ENCODE measurements at places on chromosomes 13 and 19.

GRCh38 chr19:4012092-4012974 is 4.8 kb downstream of the PIAS4 start:
- DNase-seq: no peak

DNA sequence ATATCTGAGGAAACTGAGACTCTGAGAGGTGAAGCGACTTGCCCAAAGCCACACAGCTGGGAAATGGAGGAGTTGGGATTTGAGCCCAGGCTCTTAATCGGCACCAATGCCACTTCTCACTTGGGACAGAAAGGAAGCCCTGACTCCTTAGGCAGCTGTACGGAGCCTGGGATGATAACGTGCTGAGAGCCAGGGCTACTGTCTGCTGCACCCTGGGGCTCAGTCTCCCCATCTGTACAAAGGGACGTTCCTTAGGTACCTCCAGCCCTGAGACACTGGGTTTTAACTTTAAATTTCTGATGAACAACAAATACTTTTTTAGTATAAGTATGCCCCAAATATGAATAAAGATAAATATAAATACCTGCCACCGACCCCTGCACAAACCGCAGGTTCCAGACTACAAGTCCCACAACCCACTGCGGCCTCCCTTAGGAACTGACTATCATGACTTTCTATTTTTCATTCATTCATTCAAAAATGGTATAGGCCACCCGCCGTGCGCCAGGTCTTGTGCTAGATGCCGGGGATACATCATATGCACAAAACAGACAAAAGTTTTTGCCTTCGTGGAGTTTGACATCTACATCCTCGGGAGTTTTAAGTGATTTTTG is 776 bp upstream of the NCLN start:
- DNase-seq: peak; percentile 92

DNA sequence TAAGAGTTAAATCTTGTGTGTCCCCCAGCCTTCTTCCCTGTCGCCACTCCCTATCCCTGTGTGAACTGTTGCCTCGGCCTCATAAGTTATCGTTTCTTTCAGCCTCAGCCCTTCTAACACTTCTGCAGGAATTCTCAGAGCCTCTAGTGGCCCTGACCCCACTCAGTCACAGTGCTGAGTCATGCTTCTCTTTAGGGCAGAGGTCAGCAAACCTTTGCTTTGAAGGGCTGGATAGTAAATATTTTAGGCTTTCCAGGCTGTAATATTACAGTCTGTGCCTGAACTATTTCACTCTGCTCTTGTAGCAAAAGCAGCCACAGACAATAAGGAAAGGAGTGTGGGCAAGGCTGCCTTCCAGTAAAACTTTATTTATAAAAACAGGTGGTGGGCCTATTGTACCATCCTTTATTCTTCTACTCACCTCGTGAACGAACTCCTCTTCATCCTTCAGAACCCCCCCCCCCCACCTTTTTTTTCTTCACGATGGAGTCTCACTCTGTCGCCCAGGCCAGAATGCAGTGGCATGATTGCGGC is 22.1 kb downstream of the MYO9B start:
- DNase-seq: no peak

- DNase-seq: no peak
Measured at GRCh38 chr19:49061445-49061844, 3.2 kb downstream of the NTF4 start.

- DNase-seq: no peak
Measured at GRCh38 chr19:17341386-17341785, 4.0 kb downstream of the GTPBP3 start.

DNA sequence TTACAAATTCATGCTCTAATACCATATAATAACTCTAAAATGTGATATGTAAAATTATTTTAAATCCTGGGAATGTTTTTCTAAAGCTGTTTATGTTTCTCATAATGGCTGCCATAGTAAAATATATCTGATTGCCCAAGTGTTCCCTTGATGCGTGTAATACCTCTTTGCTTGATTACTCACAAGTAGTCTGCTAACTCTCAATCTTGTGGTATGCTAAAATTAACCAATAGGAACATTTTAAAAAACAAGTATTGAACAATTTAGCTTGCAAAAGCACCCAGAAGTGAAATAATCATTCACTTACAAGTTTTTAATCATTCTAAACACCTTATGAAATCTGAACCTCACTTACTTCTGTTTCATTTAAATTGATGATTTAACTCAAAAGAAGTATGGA is 386.0 kb upstream of the ATXN8OS start:
- no peak for DNase-seq

DNA sequence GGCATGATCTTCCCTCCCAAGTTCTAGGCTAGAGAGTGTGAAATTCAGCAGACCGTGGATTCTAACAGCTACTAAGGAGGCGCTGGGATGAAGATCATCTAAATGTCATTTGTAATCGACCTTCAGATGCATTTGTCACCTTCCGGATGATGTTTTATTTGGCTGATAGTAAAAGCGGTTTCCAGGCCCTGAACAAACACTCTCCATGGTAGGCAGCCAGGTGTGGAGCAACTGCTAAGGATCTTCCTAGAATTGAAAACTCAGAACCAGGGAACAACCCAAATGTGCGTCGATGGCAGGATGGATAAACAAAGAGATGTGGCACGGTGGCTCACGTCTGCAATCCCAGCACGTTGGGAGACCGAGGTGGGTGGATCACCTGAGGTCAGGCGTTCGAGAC is 107.2 kb upstream of the CACNA1A start:
- DNase-seq: no peak

DNA sequence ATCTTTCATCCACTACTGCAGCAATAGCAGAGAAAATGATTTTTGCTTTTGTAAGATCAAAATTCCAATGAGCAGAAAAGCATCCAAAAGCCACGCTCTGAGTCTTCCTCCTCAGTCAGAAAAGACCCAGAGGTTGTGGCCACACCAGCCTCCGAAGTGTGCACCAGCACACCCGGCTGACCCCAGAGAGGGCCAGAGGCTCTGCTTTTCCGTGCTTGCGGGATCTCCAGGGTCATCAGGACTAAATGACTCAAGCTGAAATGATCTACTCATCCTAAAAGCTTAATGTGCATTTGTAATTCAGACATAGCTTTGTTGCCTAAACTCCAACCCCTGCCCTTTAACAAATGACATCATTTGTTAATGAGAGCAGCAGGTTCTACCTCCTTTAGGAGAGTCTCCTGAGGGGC is 16.5 kb downstream of the RXFP2 start:
- DNase-seq: no peak

- no peak for DNase-seq
Measured at GRCh38 chr19:6276447-6276846, 3.3 kb downstream of the MLLT1 start.

- no peak for DNase-seq
Measured at GRCh38 chr13:94177041-94177440, 302.4 kb downstream of the DCT start.

GRCh38 chr13:66748712-66749111 is 481.4 kb downstream of the PCDH9 start:
- no peak for DNase-seq

- DNase-seq: peak; percentile 87
Measured at GRCh38 chr19:41299755-41300089, 10.2 kb upstream of the CCDC97 start.

- DNase-seq: no peak
Measured at GRCh38 chr19:36775768-36776167, 3.2 kb upstream of the ZNF850 start.

DNA sequence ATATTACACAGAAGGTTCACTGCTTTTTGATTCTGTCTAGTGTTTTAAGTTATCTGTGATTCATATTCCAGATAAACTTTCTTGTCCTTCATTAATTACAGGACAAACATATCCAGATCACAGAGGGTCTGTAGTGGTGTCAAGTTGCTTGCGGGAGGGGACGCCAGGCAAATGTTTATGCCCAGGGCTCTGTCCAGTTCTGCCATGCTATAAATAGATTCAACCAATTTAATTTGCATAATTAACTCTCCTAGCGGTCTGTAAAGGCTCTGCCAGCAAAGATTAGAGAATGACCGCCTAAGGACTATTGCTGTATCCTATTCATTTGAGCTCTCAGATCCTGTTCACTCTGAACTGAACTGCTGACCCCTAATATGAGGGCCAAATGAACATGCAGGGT is 59.7 kb upstream of the TRPC4 start:
- no peak for DNase-seq

GRCh38 chr13:26440111-26440510 is 117.4 kb upstream of the WASF3 start:
- no peak for DNase-seq
